B cell (primary cell): ENCODE measurements at places on chromosomes 2 and 18.
A peak's percentile ranks its signal among the peaks of the same experiment; 100 is the strongest.

DNA sequence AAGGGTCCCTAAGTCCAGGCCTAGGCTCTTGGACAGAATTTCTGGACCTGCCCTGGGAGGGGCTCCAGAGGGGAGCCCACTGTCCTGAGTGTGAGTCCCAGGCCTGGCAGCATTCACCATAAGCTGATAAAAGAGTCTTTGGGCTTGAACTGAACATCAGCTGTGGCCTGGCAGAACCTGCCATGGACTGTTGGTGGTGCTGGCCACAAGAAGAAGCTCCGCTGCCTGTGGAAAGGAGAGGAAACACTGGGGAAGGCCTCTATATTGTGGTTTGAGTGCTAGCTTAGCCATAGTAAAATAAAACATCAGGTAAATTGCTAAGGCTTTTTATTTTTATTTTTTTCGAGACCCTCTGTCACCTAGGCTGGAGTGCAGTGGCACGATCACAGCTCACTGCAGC is 20.9 kb upstream of the BAZ2B start:
- no peak for DNase-seq

- peak; percentile 39 for DNase-seq
These were observed 688 bp downstream of the MAPRE2 start for GRCh38 chr18:35041815-35042387.

GRCh38 chr2:113076954-113077669 is 9.3 kb downstream of the IL1F10 start:
- no peak for DNase-seq

DNA sequence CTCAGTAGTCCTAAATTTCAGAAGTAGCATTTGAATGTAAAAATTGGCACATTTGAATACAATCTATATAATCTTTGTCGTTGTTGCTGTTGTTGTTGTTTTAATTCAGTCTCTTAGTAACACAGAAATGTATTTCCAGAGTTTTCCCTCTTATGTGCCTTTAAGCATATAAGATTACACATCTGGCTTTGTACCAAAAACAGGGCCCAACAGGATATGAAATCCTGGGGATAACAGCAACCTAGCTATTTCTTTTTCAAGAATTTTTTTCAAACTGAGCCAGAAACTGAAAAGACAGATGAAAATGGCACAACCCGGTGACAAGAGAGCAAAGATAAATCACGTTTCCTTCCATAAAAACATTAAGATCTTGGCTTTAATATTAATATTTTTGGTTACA is 906.7 kb downstream of the NRXN1 start:
- DNase-seq = no peak

GRCh38 chr2:160427629-160428404 is 65.8 kb downstream of the RBMS1 start:
- peak; percentile 55 for DNase-seq

GRCh38 chr2:16622399-16622968 is 43.1 kb downstream of the CYRIA start:
- peak; percentile 57 for DNase-seq

DNA sequence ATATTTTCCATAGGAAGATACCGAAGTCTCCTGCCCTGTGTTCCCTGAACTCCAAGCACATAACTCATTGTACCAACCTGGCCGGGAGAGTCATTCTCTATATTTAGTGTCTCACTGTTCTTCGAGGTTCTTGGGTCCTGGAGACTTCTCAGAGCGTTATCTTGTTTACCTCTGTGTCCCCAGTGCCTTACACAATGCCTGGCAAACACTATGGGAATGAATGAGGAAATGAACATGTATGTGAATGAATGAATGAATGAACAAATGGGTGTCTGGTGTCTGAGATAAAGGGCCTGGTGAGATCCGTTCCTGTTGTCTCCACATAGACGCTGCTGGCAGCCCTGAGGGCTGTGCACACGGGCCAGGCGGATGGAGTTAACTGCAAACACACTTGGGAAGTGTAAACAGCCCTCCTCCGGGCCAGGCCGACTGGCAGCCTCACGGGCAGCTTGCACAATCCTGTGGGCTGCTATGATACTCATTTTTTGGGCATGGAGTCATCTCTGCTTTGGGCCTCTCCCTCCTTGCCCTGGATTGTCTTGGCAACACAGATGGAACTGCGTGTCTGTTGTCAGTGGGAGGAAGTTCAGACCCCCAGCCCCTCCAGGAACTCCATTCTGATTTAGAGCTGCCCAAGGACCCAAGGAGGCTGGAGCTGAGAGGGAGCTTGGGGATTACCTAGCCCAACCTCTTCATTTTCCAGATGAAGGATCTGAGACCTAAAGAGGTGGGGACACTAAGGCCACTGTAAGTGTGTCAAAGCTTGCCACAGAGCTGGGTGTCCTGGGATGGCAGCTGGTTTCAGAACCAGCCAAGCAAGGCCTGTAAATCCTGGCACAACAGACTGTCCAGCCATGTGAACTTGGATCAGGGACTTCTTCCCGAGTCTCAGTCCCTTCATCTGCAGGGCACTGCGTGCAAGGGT is 124.4 kb downstream of the INHBB start:
- DNase-seq = no peak

DNA sequence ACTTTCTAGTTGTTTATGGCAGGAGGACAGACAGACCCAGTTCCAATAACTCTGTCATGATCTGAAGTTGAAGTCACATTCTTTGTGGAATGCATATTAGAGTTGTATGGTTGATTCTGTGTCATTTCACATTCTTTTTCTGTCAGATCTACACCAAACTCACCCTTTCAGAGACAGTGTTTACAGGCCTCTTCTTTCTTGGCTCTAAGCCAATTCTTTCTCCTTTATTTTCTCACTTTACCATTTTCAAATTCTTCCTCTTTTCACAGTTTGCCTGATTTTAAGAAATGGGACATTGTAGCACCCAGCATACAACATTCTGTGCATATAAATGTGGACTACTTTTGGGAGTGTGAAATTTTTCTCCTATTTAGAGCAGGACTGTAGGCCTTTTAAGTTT is 103.7 kb downstream of the CCDC85A start:
- no peak for DNase-seq

DNA sequence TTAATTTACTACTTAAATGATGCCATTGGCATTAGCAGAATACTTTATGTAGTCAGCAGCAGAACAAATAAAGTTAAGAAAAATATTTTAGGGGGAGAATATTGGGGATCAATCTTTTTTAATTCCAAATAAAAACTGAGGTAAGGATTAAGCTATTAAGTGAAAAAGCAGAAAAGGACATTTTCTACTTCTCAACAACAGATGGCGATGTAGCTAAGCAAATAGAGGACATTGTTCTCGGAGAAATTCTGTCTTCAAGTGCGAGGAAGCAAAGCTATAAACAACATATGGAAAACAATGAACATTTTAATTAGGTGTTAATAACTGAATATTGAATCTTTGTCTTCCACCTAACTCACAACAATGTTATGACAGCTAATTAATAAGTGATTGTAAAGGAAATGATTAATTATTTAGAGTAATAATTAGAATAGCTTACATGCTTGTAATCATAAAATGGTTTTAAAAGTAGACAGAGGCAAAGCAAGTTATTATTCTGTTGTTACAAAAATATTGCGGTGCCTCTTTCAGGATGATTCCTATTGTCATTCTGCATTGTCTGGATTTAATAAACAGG is 32.9 kb upstream of the CCDC93 start:
- DNase-seq = peak; percentile 66

DNA sequence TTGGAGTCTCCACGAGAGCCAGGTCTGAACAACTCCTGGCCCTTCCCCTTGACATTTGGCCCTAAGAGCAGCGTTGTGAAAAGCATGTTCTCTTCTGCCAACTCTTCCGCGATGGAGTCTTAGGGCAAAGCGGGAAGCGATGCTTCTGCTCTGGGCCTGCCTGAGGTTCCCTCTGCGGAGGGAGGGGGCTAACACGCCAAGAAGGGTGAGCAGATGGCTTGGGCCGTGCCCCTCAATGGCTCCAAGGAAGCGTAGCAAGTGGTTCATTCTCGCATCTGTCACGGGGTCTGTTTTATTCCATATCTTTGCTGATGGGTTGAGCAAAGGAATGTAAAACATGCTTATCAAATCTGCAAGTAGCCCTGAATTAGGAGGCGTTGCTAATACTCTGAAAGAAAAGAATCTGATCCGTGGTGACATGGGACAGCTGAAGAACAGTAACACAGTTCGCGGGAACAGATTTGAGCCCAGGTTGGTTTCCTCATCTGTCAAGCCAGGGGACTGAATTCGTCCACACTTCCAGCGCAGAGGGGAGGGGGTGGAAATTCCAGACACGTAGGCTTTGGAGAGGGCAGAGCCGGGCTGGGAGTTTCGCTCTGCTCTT is 38.0 kb downstream of the DNMT3A start:
- no peak for DNase-seq

GRCh38 chr2:120545521-120546047 is 190.1 kb upstream of the GLI2 start:
- DNase-seq = no peak

DNA sequence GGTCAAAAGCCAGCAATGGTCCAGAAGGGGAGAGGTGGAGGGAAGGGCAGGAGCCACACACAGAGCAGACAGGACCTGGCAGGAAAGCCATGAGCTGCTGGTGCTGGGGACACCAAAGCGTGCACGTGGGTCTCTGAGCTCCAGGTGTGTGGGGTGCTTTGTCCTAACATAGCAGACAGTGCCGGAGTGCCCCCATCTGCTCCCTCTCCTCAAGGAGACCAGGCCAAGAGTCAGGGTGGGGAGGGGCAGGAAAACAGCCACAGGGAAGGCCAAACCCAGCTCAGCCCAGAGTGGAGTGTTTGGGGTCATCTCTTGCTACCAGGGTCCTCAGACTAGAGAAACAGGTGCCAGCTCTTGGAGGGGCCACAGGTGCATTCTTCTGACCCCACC is 4.2 kb upstream of the GPC1 start:
- no peak for DNase-seq

DNA sequence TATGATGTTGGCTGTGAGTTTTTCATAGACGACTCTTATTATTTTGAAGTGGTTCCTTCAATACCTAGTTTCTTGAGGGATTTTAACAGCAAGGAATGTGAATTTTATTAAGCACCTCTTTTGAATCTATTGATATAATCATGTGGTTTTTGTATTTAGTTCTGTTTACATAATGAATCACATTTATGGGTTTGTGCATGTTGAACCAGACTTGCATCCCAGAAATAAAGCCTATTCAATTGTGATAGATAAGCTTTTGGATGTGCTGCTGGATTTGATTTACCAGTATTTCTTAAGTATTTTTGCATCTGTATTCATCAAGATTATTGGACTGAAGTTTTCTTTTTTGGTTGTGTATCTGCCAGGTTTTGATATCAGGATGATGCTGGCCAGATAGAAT is 131.6 kb upstream of the SCN7A start:
- no peak for DNase-seq

DNA sequence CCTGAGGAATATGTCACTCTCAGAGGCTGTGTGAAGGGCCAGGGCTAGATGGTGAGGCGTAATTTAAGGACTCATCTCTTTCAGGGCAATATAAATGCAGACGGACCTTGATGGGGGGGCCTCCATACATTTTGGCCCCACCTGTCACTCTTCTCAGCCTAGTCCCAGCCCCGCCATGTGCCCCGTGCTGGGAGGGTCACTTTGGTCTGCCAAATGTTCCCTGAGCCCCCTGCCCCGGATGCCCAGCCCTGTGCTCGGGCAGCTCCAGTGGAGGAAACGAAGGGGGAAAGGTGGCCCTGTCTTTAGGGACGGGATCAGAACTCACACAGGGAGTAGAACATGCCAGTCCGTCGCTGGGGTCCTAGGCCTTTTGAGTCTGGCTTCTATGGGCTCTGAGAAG is 168.6 kb downstream of the KLHL29 start:
- no peak for DNase-seq
